ENCODE measurements at places on chromosomes 13 and 19.
A peak's percentile ranks its signal among the peaks of the same experiment; 100 is the strongest.

DNA sequence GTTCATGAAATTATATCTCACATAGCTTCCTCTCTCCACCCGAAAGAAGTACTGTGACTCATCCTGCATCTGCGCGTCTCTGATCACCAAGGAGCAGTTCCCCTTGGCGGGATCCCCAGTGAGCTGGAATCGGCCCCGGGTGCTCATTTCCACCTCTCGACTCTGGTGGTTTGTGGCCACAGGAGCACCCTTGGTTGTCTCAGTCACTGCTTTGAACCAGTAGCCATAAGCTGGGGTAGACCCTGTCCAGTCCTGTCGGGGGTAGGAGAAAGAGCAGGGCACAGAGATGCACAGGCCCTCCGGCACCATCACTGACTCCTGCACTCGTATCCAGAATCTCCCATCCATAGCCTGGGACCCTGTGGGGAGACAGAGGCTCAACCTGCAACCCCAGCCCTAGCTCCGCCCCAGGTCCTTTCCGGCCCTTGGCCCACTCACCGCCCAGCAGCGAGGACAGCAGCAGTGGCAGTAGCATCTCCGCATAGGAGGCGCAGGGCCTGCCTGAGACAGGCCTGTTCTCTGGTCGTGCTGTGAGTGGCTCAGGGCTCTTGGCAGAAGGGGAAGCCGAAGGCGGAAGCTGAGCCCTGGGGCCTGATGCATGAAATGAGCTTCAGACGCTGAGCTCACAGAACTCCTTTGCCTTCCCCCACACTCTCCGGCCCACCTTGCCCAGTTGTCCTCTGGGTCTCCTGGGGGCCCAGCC, at the start of gene SIGLEC10:
Gene SIGLEC10 (minus strand): TSS at position 536 of the 703 bp plus-strand sequence. CDS start 61 bp downstream, at position 475.
- peaks cover 16% of the 10 kb centered on the region for H3K36me3 ChIP-seq
- no peaks in the 10 kb centered on the region for H3K27me3 ChIP-seq
- H3K27ac ChIP-seq: peak within 1 kb of the TSS; percentile 91
- peak; percentile 77 for DNase-seq

GRCh38 chr19:44890366-44891015, 563 bp upstream of the TOMM40 start:
- peak; percentile 95 for DNase-seq
- peak overlapping the region; percentile 94 for H3K27ac ChIP-seq
- H3K4me1 ChIP-seq: peaks cover 30% of the 10 kb centered on the region
- H3K4me3 ChIP-seq: peak overlapping the region; percentile 90
- H3K36me3 ChIP-seq: peaks cover 16% of the 10 kb centered on the region
- H3K27me3 ChIP-seq: no peaks in the 10 kb centered on the region

- H3K4me1 ChIP-seq: peaks cover 24% of the 10 kb centered on the region
- no peaks in the 10 kb centered on the region for H3K27me3 ChIP-seq
- no peak overlapping the region for H3K27ac ChIP-seq
Measured at GRCh38 chr13:98997738-98998641, 20.1 kb upstream of the DOCK9 start.

DNA sequence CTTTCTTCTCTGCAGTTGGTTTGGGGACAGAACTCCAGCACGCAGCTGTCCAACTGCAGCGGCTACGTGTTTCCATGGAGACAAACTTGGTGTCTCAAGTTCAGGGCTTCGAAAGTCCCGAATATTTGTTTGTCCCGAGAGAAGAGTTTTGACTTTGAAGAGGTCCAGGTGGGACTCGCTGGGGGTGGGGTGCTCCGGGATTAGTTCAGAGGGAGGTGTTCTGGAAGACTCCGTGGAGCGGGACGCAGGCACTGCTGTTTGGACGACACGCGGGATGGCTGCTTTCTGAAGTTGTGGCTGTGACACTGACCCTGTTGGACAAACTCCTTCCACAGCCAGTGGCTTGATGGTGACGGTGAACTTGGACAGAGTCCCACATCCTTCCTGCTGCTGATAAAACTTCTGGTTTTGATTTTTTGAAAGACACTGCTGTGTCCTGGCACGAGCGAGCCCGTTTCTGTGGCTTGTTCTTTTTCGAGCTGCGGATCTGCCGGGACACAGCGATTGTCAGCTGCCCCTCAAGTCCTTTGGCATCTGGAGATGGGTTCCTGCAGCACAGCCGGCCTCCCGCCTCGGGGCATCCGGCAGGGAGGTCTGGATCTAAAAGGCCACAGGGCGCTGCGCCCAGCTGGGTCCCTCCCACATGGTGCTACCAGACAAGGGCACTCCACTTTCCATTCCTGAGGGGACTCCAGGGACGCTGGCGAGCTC, 15.9 kb upstream of the RANBP3 start:
- peaks cover 3% of the 10 kb centered on the region for H3K4me1 ChIP-seq
- H3K27ac ChIP-seq: no peak overlapping the region
- no peak overlapping the region for H3K4me3 ChIP-seq
- DNase-seq: no peak

DNA sequence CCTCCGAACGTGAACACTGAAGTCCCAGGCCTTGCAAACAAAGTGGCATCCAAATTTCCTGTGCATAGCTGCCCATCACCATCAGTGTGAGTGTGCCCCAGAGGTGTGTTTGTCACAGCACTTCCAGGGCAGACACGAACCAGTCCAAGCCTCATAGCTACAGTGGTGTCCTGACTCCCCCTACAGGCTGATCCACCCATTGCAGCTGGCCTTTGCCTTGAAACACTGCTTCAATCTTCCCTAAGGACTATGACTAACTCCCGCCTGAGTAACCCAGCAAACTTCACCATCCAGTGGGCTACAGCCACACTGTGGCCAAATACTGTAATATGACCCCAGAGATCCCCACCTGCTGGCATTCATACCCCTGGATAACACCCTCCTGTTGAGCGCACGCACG, 3.9 kb downstream of the ZNF266 start:
- peaks cover 17% of the 10 kb centered on the region for H3K4me1 ChIP-seq
- DNase-seq: no peak
- no peaks in the 10 kb centered on the region for H3K27me3 ChIP-seq
- no peak overlapping the region for H3K4me3 ChIP-seq
- H3K27ac ChIP-seq: no peak overlapping the region

GRCh38 chr19:3766520-3766919, 4.0 kb downstream of the MRPL54 start:
- H3K4me3 ChIP-seq: no peak overlapping the region
- peaks cover 14% of the 10 kb centered on the region for H3K4me1 ChIP-seq
- no peak for DNase-seq
- no peaks in the 10 kb centered on the region for H3K27me3 ChIP-seq
- peaks cover 17% of the 10 kb centered on the region for H3K36me3 ChIP-seq

DNA sequence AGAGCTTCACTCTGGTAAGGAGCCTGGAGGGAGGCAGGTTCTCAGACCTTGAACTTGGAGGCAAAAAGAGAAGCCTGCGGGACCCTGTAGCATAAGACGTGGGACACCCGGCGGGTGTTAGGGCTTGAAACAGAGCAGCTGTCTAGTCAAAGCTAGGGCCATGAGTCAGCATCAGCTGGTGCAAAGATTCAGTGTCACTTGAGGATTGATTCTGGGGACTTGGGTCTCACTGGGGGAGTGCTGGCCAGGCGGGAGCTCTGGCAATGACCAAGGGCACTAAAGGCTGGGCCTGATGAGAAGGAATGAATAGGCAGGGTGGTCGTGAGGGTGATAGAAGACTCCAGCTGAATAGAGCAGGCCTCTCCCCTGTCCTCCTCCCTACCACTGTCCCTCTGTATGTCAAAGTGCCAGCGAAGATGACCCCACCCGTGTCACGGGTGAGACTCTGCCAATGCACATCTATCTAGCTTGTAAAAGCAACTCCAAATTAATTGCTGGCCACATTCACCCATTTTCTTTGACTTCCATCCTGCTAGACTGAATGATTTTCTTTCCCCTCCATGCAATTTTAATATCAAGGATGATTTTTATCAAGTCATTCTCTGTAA, 97.1 kb downstream of the MBNL2 start:
- H3K36me3 ChIP-seq: peaks cover 26% of the 10 kb centered on the region
- H3K4me1 ChIP-seq: peaks cover 36% of the 10 kb centered on the region
- no peaks in the 10 kb centered on the region for H3K27me3 ChIP-seq

DNA sequence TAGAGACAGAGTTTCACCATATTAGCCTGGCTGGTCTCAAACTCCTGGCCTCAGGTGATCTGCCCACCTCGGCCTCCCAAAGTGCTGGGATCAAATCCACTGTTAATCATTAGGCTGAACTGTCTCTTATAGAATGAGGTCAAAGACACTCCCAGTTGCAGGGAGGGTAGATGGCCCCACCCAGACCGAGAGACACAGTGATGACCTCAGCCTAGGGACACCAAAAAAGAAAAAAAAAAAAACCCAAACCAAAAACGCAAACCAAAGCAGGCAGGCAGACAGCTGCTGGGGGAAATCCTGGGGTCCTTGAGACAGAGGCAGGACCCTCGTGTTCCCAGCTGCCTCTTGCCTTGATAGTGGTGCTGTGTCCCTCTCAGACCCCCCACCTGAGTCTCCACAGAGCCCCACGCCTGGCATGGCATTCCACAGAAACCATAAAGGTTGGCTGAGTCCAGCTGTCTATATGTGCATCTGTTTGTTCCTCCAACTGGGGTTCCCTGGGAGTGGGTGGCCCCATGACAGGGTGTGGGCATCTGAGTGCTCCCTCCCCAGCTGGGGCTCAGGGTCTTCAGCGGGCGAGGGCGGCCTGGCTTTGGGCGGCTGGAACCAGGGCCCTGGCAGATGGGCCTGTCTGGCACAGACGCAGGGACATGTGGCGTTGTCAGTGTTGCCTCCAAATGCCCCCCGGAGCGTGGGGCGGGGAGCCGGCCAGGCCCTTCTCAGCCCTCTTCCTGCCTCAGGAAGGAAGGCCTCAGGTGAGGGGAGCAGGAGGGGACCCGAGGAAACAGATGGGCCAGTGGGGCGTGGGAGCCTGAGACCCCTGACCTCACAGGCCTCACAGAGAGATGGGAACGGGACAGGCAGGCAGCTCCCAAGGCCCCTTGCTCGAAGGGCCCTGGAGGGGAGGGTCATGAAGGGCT, 5.2 kb downstream of the DAND5 start:
- peaks cover 11% of the 10 kb centered on the region for H3K27me3 ChIP-seq
- no peaks in the 10 kb centered on the region for H3K36me3 ChIP-seq
- no peak overlapping the region for H3K4me3 ChIP-seq
- no peak overlapping the region for H3K27ac ChIP-seq

GRCh38 chr13:95337597-95337996, 36.3 kb upstream of the ABCC4 start:
- H3K4me3 ChIP-seq: no peak overlapping the region
- no peaks in the 10 kb centered on the region for H3K36me3 ChIP-seq
- DNase-seq: no peak
- no peaks in the 10 kb centered on the region for H3K4me1 ChIP-seq

DNA sequence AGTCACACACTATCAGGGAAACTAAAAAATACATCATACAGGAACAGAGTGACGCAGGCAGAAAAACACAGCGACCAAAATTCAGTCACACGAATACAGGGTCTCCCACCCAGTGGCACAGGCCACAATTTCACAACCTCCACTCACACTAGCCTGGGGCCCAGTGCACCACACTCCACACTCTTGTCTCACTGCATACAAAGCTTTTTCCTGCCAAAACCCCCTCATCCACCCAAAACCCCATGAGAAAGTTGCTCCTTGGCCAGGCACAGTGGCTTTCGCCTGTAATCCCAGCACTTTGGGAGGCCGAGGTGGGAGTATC, 1.2 kb downstream of the S1PR5 start:
- peaks cover 41% of the 10 kb centered on the region for H3K27me3 ChIP-seq
- peaks cover 20% of the 10 kb centered on the region for H3K4me1 ChIP-seq
- H3K27ac ChIP-seq: no peak overlapping the region
- no peak overlapping the region for H3K4me3 ChIP-seq

DNA sequence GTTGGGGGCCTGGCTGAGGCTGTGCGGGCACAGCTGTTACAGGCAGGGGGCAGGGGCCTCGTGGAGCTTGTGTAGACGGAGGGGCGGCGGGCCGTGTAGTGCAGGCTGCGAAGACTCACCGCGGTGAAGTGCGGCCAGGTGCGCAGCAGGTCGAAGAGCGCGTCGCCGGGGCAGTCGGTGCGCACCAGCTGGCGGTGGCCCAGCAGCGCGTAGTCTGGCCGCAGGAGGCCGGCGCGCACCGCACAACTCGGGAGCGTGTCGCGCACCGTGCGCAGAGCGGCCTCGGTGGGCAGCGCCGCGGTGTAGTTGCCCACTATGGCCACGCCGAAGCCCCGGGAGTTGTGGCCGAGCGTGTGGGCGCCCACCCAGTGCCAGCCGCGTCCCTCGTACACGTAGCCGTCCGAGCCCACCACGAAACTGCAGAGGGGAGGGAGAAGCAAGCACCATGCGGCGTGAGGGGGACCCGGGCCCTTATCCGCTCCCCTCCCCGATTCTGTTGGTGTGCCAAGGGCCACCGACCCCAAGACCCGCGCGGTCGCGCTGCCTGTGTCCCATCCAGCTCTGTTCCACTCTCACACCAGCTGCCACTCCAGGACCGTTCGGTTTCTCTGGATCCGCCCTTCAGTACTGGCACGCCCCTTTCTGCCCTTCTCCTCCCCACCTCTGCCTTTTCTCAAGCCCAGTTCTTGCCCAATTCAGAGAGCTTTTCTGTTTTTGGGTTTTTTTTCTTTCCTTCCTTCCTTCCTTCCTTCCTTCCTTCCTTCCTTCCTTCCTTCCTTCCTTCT, 5.4 kb upstream of the RASAL3 start:
- H3K4me1 ChIP-seq: peaks cover 34% of the 10 kb centered on the region
- peak overlapping the region; percentile 83 for H3K4me3 ChIP-seq
- no peak overlapping the region for H3K27ac ChIP-seq
- peaks cover 14% of the 10 kb centered on the region for H3K27me3 ChIP-seq
- peaks cover 6% of the 10 kb centered on the region for H3K36me3 ChIP-seq

GRCh38 chr19:18366021-18366435, 19.9 kb upstream of the GDF15 start:
- no peaks in the 10 kb centered on the region for H3K27me3 ChIP-seq
- H3K36me3 ChIP-seq: peaks cover 27% of the 10 kb centered on the region
- H3K27ac ChIP-seq: no peak overlapping the region
- H3K4me1 ChIP-seq: no peaks in the 10 kb centered on the region
- DNase-seq: no peak

DNA sequence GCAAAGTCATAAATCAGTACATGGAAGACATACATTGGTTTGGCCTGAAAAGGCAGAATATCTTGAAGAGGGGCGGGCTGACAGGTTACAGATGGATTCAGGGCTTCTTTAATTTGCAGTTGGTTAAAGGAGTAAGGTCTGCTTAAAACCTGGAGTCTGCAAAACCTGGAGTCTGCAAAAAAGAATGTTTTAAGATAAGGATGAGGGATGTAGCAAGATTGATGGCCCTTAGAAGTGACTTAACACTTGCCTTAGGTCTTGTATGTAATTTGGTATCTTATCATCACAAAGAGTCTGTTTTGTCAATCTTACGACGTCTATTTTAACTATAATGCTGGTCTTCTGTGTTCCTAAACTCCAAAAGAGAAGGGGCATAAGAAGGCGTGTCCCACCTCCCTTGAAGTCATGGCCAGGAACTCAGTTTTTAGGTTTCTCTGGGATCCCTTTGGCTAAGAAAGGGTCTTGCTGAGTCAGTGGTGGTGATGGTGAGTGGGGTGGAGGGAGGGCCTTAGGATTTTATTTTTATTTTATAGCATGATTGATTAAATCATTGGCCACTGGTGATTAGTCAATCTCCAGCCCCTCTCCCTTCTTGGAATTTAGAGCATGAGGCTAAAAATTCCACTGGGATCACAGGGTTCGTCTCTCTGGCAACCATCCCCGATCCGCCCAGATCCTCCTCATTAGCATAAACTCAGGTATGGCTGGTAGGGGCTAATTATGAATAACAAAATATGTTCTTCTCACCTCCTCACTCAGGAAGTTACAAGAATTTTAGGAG, 10.1 kb upstream of the HAS1 start:
- H3K27me3 ChIP-seq: peaks cover 11% of the 10 kb centered on the region
- no peak overlapping the region for H3K4me3 ChIP-seq
- H3K4me1 ChIP-seq: no peaks in the 10 kb centered on the region
- H3K27ac ChIP-seq: no peak overlapping the region
- H3K36me3 ChIP-seq: peaks cover 5% of the 10 kb centered on the region
- no peak for DNase-seq

- no peaks in the 10 kb centered on the region for H3K36me3 ChIP-seq
- no peak for DNase-seq
Measured at GRCh38 chr13:73411067-73411809, 352.4 kb downstream of the KLF5 start.

Measured in memory B cell (primary cell).